Suppressor macrophage treated with lipopolysaccharide for 1 hour (primary cell): ENCODE measurements at places on chromosomes 12 and 14.

GRCh38 chr14:85413836-85414526 lies 116.0 kb upstream of the FLRT2 start:
- peak; percentile 59 for DNase-seq

DNA sequence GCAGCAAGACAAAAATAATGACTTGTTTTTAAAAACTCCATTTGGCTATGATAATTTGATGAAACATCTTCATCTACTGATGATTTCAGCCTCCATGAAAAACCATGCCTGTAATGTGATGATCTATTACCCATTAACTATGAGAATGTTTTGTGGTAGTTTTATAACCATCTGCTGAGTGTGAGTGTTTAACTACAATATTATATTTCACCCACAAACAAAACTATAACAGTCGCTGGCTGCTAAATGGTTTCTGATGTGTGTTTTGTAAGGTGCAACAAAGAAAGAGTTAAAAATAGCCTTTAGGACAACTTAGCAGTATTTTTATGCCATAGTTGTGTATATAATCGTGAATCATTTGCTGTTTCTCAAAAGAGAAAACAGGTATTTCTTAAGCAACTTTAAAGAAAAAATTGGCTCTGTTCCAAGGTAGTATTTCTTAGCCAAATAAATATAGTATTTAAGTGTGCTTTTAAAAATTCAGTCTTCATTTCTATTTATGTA lies 4.9 kb downstream of the PTHLH start:
- DNase-seq, result no peak

GRCh38 chr12:105423237-105423636 lies 92.7 kb downstream of the C12orf75 start:
- peak; percentile 15 for DNase-seq

GRCh38 chr14:92565040-92565717 lies 51.6 kb downstream of the RIN3 start:
- DNase-seq, result no peak

- peak; percentile 75 for DNase-seq
These were observed 2.5 kb upstream of the TEP1 start for GRCh38 chr14:20415782-20416206.

DNA sequence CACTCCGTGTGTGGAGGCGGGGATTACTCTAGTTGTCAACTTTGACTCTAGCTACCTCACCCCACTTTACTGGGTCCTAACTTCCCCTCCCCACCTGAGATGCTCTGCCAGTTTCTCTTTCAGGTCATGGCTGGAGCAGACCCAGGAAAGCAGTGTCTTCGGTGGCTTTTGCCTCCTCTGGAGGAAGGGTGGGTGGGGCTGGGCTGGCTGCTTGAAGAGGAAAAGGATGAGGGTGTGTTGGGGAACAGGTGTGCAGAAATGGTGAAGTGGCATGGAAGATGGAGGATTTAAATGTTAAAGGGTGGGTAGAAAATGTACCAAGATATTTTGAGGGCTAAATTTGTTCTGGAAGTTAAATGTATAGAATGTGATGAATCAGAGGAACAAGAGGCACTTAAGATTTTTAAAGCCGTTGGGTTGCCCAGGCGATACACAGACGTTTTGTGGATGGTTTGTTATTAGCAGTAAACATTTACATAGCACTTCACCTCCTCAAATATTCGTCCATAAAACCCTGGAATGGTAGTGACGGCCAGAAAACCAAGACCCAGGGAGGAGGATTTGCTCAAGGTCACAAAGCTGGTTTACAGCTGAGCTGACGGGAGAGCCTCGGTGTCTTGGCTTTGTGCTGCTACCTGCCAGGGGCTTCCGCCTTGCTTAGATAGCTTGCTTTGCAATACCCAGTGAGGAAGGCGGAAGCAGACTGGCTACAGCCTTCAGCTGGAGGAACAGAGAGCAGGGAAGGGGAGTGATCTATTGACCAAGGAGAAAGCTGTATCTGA lies 72.2 kb upstream of the PRMT8 start:
- no peak for DNase-seq

- DNase-seq, result no peak
These were observed 53.6 kb downstream of the PPFIA2 start for GRCh38 chr12:81705586-81705985.

DNA sequence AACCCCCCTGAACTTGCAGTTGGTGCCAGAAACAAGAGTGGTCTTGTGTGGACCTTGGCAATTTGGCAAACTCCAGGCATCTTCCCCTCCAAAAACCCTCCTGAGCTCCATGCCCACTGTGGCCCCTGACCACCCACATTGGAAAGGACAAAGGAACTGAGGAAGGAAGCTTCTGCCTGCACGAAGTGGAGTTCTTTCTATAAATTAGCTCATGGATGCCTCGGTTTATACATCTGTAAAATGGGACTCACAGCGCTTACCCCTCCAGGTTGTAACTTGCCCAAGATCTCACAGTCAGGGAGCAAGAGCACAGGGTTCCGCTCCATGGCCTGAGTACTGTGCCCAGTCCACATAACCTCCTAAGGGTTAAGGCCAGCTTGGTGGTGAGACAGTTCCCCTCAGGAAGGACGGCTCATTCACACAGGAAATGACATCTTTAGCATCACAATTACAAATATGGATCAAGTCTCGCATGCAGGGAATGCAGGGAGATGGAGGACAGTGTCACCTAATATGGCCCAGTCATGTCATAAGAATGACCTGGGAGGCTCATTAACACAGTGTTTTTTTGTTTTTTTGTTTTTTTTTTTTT lies 66.6 kb downstream of the CLMN start:
- DNase-seq, result no peak

DNA sequence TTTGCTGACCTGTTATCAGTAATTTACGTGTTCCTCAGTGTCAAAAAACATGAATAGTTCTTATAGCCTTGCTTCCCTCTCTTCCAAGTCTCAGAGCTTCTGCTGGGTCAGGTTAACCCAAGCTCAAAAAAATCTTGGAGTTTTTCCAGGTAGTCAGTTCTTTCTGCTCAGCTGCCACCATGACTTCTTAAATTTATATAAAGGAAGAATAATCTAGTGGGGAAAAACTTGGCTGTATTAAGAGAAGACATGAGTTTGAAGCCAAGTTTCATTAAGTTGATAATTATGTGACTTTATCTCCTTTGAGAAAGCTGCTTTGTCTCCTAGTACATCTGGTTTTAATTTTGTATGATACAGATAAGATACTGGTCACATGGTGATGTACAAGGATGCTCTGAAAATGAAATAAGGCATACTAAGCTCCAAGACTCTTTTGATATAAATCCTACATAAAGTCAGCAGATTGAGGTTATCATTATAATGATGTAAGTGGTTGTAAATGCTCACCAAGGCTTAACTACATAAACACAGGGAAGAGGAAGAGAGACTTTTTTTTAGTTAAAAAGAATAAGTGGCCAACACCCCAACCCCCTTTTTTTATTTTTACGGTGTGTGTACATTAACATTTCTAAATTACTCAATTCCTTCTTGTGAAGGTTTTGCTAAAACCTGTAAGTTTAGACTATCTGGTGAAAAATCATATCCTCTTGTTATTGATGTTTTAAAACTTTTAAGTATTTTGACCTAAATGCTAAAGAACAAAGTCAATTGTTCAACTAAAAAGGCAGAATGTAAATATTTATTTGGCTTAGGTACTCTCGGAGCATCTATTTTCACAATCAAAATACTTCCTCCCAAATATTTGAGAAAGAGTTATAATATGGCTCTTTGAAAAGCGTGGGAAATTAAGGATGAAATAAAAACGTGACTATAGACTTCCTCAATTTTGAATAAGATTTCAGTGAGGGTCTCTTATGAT lies 84.1 kb upstream of the SLC38A2 start:
- no peak for DNase-seq

DNA sequence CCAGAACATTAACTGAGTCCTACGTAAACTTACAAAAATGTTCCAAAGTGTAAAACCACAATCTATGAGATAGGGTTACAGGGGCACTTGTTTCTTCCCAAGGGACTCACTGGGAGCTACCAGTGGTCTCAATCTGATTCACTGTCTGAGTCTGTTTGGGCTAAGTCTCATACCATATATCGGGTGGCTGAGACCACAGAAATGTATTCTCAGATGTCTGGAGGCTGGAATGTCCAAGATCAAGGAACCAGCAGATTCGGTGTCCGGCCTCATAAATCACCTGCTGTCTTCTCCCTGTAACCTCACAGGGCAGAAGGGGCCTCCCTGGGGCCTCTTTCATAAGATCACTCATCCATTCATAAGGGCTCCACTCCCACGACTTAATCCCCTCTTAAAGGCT lies 616.3 kb upstream of the TMEM132C start:
- DNase-seq, result no peak

- no peak for DNase-seq
These were observed 5.5 kb upstream of the PFDN5 start for GRCh38 chr12:53289891-53290290.

GRCh38 chr12:99390707-99391106 lies 256.8 kb upstream of the GARIN6 start:
- DNase-seq, result no peak
